Stimulated activated CD8-positive, alpha-beta memory T cell treated with anti-CD3 and anti-CD28 coated beads, Interleukin-4, amount 100 ng/mL, for 1 hour (primary cell): ENCODE measurements at places on chromosomes 4 and X.

- no peak for DNase-seq
These were observed 7.0 kb downstream of the AMMECR1 start for GRCh38 chrX:110310896-110311295.

DNA sequence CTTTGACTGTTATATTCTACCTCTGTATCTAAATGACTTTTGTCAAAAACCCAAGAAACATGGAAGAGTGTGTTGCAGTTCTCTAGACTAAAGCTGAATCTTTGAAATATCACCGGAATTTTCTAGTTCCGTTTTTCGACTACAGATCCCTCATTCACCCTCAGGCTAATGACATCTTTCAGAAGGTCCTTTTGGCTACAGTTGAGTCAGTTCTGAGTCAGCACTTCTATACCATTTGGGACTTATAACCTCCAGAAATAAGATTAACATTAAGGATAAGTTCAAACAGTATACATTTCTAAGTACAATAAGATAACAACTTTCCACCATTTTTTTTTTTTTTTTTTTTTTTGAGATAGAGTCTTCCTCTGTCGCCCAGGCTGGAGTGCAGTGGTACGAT is 331.0 kb upstream of the CPXCR1 start:
- DNase-seq: no peak

DNA sequence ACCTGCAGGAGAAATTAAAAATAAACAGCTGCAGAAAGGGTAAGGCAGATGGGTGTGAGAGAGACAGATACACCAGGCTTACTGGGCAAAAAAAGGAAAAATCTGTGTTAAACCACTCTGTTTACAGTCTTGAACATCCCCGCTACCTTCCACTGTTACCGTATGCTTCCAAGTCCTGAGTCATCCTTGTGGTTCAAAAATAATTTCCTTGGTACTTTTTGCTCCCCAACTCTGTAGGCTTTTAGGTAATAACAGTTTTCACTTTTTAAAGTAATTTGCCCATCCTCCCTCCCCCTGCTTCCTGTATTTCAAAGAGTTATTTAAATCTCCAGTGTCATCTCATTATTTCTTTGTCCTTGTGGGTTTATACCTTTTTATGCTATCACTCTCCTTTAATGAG is 210.1 kb upstream of the FAT4 start:
- DNase-seq: no peak

DNA sequence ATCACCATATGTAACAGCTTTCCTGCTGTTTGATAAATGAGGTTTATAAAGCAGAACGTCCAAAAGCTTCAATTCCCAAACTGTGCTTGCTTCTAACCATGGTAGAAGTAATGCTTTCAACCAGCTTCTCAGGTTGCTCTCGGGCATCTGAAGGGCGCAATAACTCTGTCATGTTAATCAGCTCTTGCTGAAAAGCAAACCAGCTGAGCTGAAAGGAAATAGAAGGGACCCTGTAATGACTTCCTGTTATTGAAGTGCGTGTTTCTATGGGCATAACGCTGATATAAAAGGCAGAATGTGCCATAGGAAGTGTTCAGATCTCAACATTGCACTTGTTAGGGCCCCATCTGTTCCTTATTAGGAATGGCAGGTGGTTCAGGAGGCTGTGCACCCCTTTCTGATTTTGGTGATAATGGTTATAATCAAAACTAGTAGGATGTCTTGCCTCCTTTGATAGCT is 21.2 kb downstream of the HERC3 start:
- DNase-seq: no peak

DNA sequence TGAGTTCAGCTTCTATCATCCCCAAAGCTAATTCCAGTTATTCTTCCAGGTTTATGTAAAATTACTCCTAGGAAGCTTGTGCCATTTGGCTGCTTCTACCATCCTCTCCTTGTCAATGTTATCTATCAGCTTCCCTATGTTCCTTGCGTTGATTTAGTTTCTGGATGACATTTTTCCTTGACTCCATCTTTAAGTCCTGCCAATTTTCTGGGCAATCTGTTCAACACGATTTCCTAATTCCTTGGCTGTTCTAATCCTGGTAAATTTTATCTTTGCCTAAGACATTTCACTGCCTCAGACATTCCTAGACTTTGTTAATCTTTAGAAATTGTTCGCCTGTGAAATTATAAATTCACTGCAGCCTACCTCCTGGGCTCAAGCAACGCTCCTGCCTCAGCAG is 125.1 kb downstream of the PDS5A start:
- no peak for DNase-seq

DNA sequence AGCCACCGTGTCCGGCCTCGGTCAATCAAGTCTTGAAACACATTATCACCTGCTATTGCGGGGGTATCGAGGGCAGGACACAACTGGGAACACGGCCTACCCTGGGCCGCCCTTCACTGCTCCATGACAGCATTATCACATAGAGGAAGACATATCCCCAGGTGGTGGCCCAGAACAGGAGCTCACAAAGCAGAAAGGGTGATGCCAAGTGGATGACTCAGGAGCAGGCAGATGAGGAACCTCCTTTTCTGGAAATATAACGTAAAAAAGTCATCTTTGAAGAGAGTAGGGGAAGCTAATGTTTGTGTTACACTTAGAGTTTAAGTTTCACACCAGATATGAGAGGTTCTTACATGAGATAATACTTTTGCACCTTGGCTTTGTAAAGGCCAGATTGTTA is 5.3 kb upstream of the SUPT20HL1 start:
- no peak for DNase-seq

DNA sequence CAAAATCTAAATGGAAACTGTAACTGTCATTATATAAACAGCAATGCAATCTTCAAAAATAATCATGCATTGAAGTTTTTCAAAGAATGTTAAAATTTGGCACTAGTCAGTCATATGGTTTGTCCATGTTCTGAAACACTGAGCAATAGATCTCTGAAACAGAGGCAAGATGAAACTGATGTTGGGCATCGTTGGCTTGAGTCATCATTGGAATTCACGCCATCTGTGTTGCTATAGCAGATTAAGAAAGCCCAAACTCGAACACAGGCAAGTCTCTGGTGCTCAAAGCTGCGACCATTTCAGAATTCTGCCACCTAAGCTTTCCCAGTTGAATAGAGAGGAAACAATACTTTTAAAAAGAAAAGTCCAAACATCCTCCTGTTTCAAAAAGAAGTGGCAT is 114.1 kb upstream of the PPARGC1A start:
- no peak for DNase-seq

- no peak for DNase-seq
These were observed 16.9 kb downstream of the CYBB start for GRCh38 chrX:37796805-37797204.

- no peak for DNase-seq
These were observed 1753.2 kb upstream of the PCDH7 start for GRCh38 chr4:28966982-28967381.

GRCh38 chr4:179671609-179672008 is 2229.4 kb upstream of the AGA start:
- no peak for DNase-seq

DNA sequence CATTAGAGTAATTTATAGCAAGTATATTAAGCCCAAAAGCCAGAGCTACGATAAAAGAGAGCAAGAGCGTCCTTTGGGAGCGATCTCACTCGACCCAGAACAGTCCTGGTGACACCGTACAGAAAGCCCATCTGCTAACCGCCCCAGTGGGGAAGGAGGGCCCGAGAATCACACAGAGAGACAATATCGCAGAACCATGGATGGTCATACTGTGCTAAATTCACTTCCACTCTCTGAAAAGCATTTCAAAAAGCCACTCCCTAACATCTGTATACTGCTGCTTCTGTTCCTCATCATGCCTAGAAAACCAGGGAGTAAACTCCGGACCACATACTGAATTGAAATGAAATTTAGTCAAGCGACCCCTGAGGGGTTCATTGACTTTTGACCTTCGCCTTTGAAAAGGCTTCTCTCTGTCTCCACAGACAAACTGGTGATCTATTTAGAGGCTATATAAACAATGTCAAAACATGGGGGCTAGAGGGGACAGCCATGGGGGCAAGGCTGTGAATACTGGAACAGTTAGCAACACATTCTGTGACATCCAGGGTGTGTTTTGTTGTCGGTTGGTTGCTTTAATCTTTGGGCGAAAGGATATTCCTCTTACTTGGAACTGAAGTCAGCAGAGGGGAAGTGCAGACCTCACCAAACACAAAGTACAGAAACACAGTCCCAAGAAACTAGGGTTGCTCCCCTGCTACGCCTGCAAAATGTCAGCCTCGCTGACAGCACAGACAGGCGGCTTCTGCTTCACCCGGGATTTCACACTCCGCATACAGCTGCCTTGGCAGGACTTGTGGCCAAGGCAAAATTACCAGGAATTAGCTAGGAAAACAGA is 129.0 kb upstream of the RASGEF1B start:
- no peak for DNase-seq

- DNase-seq: no peak
These were observed 30.9 kb downstream of the LRPAP1 start for GRCh38 chr4:3501126-3501824.

DNA sequence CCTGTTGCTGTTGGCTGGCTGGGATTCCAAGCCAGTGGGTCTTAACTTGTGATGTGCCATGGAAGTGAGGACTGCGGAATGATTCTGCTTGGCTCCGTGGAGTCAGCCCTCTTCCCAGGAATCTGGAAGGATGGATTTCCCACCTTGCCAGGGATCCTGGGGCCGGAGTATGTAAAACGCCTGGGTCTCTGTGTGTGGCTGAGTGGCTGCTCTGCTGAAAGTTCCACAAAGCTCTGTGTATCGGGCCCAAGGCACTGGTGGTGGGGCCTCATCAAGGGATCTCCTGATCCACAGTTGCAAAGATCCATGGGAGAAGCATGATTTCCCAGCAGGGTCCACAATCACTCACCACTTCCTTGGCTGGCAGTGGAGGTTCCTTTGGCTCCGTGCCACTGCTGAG is 24.1 kb upstream of the TMEM271 start:
- no peak for DNase-seq

DNA sequence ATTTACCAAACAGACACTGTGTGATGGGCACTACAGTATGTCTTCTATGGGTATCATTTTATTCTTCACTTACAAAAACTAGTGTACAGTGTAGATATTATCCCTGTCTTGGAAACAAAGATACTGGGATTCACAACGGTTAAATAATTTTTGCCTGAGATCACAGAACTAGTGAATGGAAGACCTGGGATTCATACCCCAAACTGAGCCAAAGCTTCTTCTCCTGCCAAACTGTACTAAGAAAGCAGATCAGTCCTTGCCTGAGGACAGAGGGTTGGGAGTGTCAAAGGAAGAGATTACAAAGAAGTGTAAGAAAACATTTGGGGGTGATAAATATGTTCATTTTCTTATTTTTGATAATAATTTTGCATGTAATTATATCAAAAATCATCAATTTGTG is 43.1 kb downstream of the PPA2 start:
- no peak for DNase-seq

DNA sequence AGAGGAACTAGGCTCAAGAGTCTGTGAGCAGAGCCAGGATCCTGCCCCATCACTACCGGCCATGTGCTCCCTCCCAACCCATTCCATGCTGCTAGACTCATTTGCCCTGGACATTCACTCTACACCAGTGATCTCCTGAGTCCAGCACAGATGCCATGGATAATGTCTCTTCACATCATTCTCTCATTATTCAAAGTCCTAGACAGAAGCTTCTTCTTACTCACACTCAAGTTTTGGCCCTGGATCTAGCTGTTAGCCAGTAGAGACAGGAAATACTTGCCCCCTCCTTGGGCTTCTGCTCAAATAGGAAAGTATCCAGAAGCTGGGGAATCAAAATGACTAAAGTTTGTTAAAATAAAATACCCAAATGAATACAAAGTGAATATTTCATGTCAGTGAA is 266.8 kb upstream of the LDB2 start:
- no peak for DNase-seq
